ENCODE measurements at places on chromosomes 12 and 14. TPM values are rescaled to one million over a fixed set of nuclear protein-coding genes. Genes with fewer than 3 reads are reported as not detected.

GRCh38 chr14:94036313-94037167 lies 10.4 kb downstream of the OTUB2 start:
- no peaks in the 10 kb centered on the region for H3K36me3 ChIP-seq
- no peaks in the 10 kb centered on the region for H3K27me3 ChIP-seq
- no peaks in the 10 kb centered on the region for H3K4me1 ChIP-seq
- H3K27ac ChIP-seq: no peak overlapping the region
- peak; percentile 71 for DNase-seq

- H3K36me3 ChIP-seq: peaks cover 25% of the 10 kb centered on the region
- peaks cover 11% of the 10 kb centered on the region for H3K4me1 ChIP-seq
- no peaks in the 10 kb centered on the region for H3K27me3 ChIP-seq
- no peak overlapping the region for H3K4me3 ChIP-seq
- DNase-seq: no peak
Measured at GRCh38 chr12:21642707-21643389, 14.8 kb downstream of the LDHB start.

KRT3 gene
- not detected for total RNA-seq

CLECL1 gene
- total RNA-seq: 6.1 TPM

GRCh38 chr14:68619790-68620574 lies 172.9 kb downstream of the ZFP36L1 start:
- no peaks in the 10 kb centered on the region for H3K4me1 ChIP-seq
- no peak overlapping the region for H3K4me3 ChIP-seq
- H3K36me3 ChIP-seq: no peaks in the 10 kb centered on the region

- H3K4me1 ChIP-seq: peaks cover 12% of the 10 kb centered on the region
- H3K27ac ChIP-seq: no peak overlapping the region
- H3K4me3 ChIP-seq: peak overlapping the region; percentile 9
Measured at GRCh38 chr12:10215436-10215835, 2.8 kb downstream of the GABARAPL1 start.

- no peak overlapping the region for H3K27ac ChIP-seq
- H3K4me3 ChIP-seq: no peak overlapping the region
- H3K36me3 ChIP-seq: no peaks in the 10 kb centered on the region
- DNase-seq: no peak
- H3K4me1 ChIP-seq: no peaks in the 10 kb centered on the region
Measured at GRCh38 chr12:62865937-62866336, 69.0 kb downstream of the PPM1H start.

- no peaks in the 10 kb centered on the region for H3K36me3 ChIP-seq
- no peak for DNase-seq
- no peak overlapping the region for H3K4me3 ChIP-seq
- no peaks in the 10 kb centered on the region for H3K27me3 ChIP-seq
Measured at GRCh38 chr12:77238335-77238734, 173.0 kb upstream of the E2F7 start.

CSRP2 gene
- total RNA-seq: not detected

GALNT8 gene
- 0.78 TPM for total RNA-seq

- no peak for DNase-seq
- H3K4me1 ChIP-seq: no peaks in the 10 kb centered on the region
- no peaks in the 10 kb centered on the region for H3K27me3 ChIP-seq
- no peak overlapping the region for H3K4me3 ChIP-seq
- H3K36me3 ChIP-seq: no peaks in the 10 kb centered on the region
Measured at GRCh38 chr12:41552588-41552987, 364.5 kb downstream of the PDZRN4 start.

PTPRB gene
- total RNA-seq: not detected

DNA sequence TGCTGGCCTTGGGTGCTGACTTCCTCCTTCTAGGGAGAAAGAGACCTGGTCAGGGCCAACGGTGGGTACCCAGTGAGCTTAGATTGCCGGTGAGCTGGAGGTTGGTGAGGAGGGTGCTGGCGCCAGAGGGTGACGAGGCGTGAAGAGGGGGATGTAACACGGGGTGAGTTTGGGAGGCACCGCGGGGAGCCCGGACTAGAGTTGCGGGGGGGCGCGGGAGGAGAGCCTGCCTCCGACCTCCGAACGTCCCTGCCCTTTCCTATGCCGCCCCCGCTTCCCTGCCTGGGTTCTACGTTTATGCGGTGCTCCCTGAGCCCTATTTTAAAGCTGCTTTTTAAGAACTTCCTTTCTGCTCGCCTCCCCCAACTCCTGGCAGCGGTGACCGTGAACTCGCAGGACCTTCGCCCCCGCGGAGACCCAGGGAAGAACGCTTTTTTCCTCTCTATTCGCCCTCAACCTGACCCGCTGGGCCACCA lies 18.6 kb downstream of the OR6S1 start:
- H3K27me3 ChIP-seq: no peaks in the 10 kb centered on the region
- H3K36me3 ChIP-seq: no peaks in the 10 kb centered on the region
- peaks cover 25% of the 10 kb centered on the region for H3K4me1 ChIP-seq
- H3K27ac ChIP-seq: no peak overlapping the region

DNA sequence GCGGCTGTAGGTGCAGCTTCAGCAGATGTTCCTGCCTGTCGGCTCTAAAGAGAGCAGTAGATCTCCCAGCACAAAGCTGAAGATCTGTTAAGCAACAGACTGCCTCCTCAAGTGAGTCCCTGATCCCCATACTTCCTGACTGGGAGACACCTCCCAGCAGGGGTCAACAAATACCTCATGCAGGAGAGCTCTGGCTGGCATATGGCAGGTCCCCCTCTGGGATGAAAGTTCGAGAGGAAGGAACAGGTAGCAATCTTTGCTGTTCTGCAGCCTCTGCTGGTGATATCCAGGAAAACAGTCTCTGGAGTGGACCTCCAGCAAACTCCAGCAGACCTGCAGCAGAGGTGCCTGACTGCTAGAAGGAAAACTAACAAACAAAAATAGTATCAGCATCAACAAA lies 337.1 kb upstream of the USP15 start:
- H3K4me3 ChIP-seq: no peak overlapping the region
- DNase-seq: no peak
- no peaks in the 10 kb centered on the region for H3K36me3 ChIP-seq
- no peaks in the 10 kb centered on the region for H3K27me3 ChIP-seq

SMCO3 gene
- total RNA-seq: not detected

DNA sequence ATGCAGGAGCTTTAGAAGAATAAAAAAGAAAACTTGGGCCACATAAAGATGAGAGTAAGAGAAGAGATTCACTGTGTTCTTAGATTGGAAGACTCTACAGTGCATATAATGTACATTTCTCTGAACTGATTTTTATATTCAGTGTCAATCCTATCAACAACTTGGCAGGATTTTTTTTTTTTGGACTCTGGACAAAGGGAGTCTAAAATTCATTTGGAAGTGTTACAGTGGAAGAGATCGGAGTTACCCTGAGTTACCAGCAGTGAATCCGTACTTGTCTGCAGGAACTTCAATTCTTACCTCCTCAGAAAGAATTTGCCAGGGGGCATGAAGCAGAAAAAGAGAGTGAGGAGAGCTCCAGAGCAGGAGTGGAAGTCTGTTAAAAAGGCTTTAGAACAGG lies 24.0 kb downstream of the SERPINA11 start:
- DNase-seq: no peak
- H3K36me3 ChIP-seq: no peaks in the 10 kb centered on the region
- H3K27me3 ChIP-seq: no peaks in the 10 kb centered on the region
- no peak overlapping the region for H3K4me3 ChIP-seq

DNA sequence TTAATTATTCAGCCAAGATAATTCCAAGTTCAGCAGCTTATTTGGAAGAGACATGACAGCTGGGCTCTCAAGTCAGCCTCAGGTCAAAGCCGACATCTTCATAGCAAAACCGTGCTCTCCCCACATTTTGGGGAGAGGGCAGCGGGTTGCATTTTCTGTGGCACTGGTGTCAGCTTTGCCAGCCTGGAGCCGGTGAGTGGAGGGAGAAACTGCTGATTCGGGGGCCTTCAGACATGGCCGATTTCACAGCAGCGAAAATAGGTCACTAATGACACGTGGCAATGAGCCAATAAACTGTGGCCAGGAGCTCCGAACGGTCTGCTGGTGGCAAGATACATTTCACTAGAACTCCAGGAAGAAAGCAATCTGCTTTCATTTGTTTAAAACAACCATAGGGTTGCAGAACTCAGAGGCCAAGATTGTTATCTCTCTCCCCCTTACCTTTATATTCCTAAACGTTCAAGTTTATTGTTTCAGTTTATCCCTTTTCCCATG lies 173.2 kb downstream of the CAND1 start:
- no peaks in the 10 kb centered on the region for H3K27me3 ChIP-seq
- no peak overlapping the region for H3K27ac ChIP-seq
- H3K4me1 ChIP-seq: peaks cover 7% of the 10 kb centered on the region
- no peak overlapping the region for H3K4me3 ChIP-seq
- DNase-seq: no peak

SPX gene
- total RNA-seq: 0.69 TPM

GRCh38 chr12:108678104-108678730 lies 44.5 kb upstream of the SELPLG start:
- no peaks in the 10 kb centered on the region for H3K36me3 ChIP-seq
- no peak for DNase-seq
- no peak overlapping the region for H3K4me3 ChIP-seq
- H3K27me3 ChIP-seq: no peaks in the 10 kb centered on the region
- no peak overlapping the region for H3K27ac ChIP-seq
- H3K4me1 ChIP-seq: no peaks in the 10 kb centered on the region

- H3K27ac ChIP-seq: no peak overlapping the region
- no peak for DNase-seq
- no peaks in the 10 kb centered on the region for H3K4me1 ChIP-seq
- H3K27me3 ChIP-seq: no peaks in the 10 kb centered on the region
- no peak overlapping the region for H3K4me3 ChIP-seq
Measured at GRCh38 chr14:104187121-104187889, 48.9 kb downstream of the KIF26A start.

- H3K4me1 ChIP-seq: no peaks in the 10 kb centered on the region
- H3K36me3 ChIP-seq: no peaks in the 10 kb centered on the region
- H3K4me3 ChIP-seq: no peak overlapping the region
- no peaks in the 10 kb centered on the region for H3K27me3 ChIP-seq
- DNase-seq: no peak
- H3K27ac ChIP-seq: no peak overlapping the region
Measured at GRCh38 chr14:65403231-65403630, 9.3 kb upstream of the FUT8 start.

GRCh38 chr12:125890971-125891370 lies 825.7 kb downstream of the AACS start:
- no peak overlapping the region for H3K4me3 ChIP-seq
- H3K36me3 ChIP-seq: no peaks in the 10 kb centered on the region
- DNase-seq: no peak

GRCh38 chr12:6341417-6342139 lies at the start of gene TNFRSF1A:
Gene TNFRSF1A, minus strand, starts transcription at chr12:6342076. Its CDS starts 262 bp downstream, at chr12:6341814.
- peaks cover 56% of the 10 kb centered on the region for H3K4me1 ChIP-seq
- peak within 1 kb of the TSS; percentile 92 for H3K27ac ChIP-seq
- peak within 1 kb of the TSS; percentile 88 for H3K4me3 ChIP-seq
- no peaks in the 10 kb centered on the region for H3K27me3 ChIP-seq

DNA sequence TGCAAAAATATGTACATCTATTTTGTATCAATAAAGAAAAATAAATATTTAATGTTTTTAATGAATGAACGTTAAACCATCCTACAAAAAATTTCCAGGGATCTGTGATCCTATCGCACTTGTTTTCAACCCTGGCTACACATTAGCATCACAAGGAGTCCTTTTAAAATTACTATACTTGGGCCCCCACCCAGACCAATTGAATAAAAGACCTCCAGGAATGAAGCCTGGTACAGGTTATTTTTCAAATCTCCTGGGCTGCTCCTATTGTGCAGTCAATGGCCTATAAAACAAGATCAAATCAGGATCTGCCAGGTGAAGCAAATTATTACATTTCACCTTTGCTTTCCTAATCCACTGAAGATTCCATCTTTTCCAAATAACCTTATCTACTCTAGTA lies 33.4 kb upstream of the GXYLT1 start:
- no peak overlapping the region for H3K4me3 ChIP-seq
- H3K36me3 ChIP-seq: no peaks in the 10 kb centered on the region
- no peaks in the 10 kb centered on the region for H3K27me3 ChIP-seq
- no peak for DNase-seq
- no peaks in the 10 kb centered on the region for H3K4me1 ChIP-seq

- no peaks in the 10 kb centered on the region for H3K36me3 ChIP-seq
- H3K4me3 ChIP-seq: no peak overlapping the region
- no peaks in the 10 kb centered on the region for H3K4me1 ChIP-seq
Measured at GRCh38 chr12:31599053-31599452, 8.1 kb upstream of the DENND5B start.

- no peak overlapping the region for H3K4me3 ChIP-seq
- no peaks in the 10 kb centered on the region for H3K36me3 ChIP-seq
- no peak overlapping the region for H3K27ac ChIP-seq
- H3K27me3 ChIP-seq: no peaks in the 10 kb centered on the region
- H3K4me1 ChIP-seq: no peaks in the 10 kb centered on the region
- no peak for DNase-seq
Measured at GRCh38 chr12:8887285-8887715, 27.0 kb upstream of the PHC1 start.

GRCh38 chr14:22977684-22978486 lies 4.5 kb downstream of the AJUBA start:
- H3K27ac ChIP-seq: no peak overlapping the region
- no peak overlapping the region for H3K4me3 ChIP-seq
- peaks cover 4% of the 10 kb centered on the region for H3K36me3 ChIP-seq
- no peaks in the 10 kb centered on the region for H3K4me1 ChIP-seq

DNA sequence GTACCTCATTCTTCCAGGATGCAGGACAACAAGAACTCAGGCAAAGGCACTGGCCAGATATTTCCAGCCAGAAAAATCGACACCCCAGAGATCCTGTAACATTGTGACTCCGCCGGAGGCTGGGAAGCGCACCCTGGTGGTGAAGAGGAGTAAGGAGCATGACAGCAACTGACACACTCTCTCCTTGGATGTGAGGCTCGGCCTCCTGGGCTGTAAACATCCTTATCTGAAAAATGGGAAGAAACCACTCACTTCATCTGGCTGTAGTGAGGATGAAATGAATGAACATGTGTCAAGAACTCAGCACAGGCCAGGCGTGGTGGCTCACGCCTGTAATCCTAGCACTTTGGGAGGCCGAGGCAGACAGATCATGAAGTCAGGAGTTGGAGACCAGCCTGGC lies 27.5 kb downstream of the TCHP start:
- H3K27ac ChIP-seq: no peak overlapping the region
- H3K4me3 ChIP-seq: no peak overlapping the region
- H3K36me3 ChIP-seq: peaks cover 45% of the 10 kb centered on the region
- H3K27me3 ChIP-seq: no peaks in the 10 kb centered on the region
- DNase-seq: peak; percentile 29
